Naive B cell (primary cell): ENCODE measurements at places on chromosomes 3 and 15.

- H3K4me1 ChIP-seq: no peaks in the 10 kb centered on the region
- no peak for DNase-seq
- no peak overlapping the region for H3K27ac ChIP-seq
- no peak overlapping the region for H3K4me3 ChIP-seq
Observed at GRCh38 chr3:37569991-37570390, 291.7 kb upstream of the CTDSPL start.

GRCh38 chr3:64462203-64462602 lies 225.6 kb downstream of the ADAMTS9 start:
- no peak for DNase-seq
- H3K4me3 ChIP-seq: no peak overlapping the region
- no peak overlapping the region for H3K27ac ChIP-seq
- H3K36me3 ChIP-seq: no peaks in the 10 kb centered on the region
- peaks cover 28% of the 10 kb centered on the region for H3K27me3 ChIP-seq

- no peak for DNase-seq
- H3K36me3 ChIP-seq: peaks cover 5% of the 10 kb centered on the region
- no peak overlapping the region for H3K4me3 ChIP-seq
- no peak overlapping the region for H3K27ac ChIP-seq
Observed at GRCh38 chr3:67535006-67535405, 119.4 kb downstream of the SUCLG2 start.

GRCh38 chr3:149968216-149968615 lies 2.5 kb downstream of the PFN2 start:
- no peaks in the 10 kb centered on the region for H3K36me3 ChIP-seq
- peaks cover 13% of the 10 kb centered on the region for H3K27me3 ChIP-seq
- peak overlapping the region; percentile 55 for H3K4me3 ChIP-seq

GRCh38 chr15:86505951-86506350 lies 426.3 kb downstream of the AGBL1 start:
- H3K4me1 ChIP-seq: no peaks in the 10 kb centered on the region
- no peak for DNase-seq
- no peak overlapping the region for H3K27ac ChIP-seq
- H3K36me3 ChIP-seq: no peaks in the 10 kb centered on the region

- peaks cover 48% of the 10 kb centered on the region for H3K27me3 ChIP-seq
- H3K36me3 ChIP-seq: no peaks in the 10 kb centered on the region
- peaks cover 15% of the 10 kb centered on the region for H3K4me1 ChIP-seq
- peak overlapping the region; percentile 81 for H3K27ac ChIP-seq
Observed at GRCh38 chr3:46565607-46566039, 479 bp downstream of the LRRC2 start.

- no peaks in the 10 kb centered on the region for H3K36me3 ChIP-seq
- H3K4me1 ChIP-seq: peaks cover 24% of the 10 kb centered on the region
- no peak for DNase-seq
Observed at GRCh38 chr3:39272191-39272590, 7.6 kb downstream of the CX3CR1 start.

GRCh38 chr3:119880966-119881365 lies 99.1 kb downstream of the NR1I2 start:
- H3K4me1 ChIP-seq: no peaks in the 10 kb centered on the region
- H3K27me3 ChIP-seq: no peaks in the 10 kb centered on the region
- H3K27ac ChIP-seq: no peak overlapping the region
- peaks cover 32% of the 10 kb centered on the region for H3K36me3 ChIP-seq
- no peak for DNase-seq

DNA sequence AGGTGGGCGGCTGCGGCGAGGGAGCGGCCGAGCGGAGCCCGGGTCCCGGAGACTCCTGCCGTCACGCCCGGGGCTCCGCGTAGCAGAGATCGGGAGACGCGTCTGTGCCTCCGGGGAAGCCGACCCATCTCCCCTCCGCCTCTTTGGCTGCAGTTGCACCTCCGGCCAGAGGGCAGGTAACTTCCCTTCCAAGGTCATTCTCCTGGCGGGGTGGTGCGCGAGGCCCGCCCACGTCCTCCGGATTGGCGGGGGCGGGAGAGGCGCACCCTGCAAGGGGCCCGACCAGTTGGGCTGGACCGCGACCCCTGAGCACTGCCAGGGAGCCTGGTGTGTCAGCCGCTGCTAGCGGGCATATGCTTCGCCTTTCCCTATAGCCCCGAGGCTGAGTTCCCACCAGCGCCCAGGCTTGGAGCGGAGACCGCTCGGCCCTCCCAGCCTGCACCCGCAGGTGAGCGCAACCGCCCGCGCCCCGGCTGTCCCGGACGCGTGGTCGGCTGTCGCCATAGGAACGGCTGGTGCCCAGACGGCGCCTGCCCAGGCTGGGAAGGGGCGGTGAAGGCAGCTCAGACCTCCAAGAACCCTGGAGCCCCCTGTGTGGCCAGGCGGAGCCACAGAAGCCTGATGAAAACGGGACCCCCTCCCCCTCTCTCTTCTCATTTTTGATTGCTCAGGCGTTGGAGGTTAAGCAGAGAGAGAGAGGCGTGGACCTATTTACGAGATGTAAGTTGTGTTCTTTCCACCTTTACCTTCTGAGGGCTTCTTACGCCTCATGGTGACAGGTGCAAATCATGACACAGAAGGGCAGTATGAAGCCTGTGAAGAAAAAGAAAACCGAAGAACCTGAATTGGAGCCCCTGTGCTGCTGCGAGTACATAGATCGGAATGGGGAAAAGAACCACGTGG lies 453 bp downstream of the ZDHHC23 start:
- H3K4me1 ChIP-seq: peaks cover 24% of the 10 kb centered on the region
- H3K4me3 ChIP-seq: peak overlapping the region; percentile 75
- no peaks in the 10 kb centered on the region for H3K27me3 ChIP-seq
- DNase-seq: peak; percentile 58
- peak overlapping the region; percentile 40 for H3K27ac ChIP-seq
- peaks cover 18% of the 10 kb centered on the region for H3K36me3 ChIP-seq

DNA sequence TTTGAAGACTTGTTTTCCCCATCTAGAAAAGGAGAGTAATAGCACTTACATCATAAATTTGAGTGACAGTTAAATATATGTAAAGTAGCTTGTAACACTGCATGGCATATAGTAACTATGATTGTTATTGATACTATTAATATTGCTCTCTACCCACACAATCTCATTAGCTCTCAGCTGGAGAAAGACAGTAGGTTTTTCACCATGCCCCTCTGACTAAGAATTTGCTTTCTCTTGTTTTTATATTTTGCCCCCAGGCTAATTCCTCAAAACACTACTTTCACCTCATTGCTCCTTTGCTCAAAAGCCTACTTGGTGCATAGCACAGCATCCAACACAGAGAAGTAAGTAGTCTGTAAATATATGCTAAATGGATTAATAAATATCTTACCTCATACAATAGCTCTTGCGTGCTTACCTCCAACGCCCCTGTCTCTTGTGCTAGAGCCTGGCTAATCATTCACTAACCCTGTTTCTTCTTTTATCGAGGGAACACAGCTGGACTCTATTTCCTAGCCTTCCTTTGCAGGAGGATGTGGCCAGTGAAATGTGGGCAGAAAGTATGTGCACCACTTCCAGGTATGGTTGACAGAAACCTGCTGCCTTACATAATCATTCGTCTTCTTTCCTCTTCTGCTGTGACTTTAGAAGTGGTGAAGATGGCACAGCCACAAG lies 190.0 kb downstream of the PLCH1 start:
- no peak for DNase-seq
- H3K4me3 ChIP-seq: no peak overlapping the region
- no peaks in the 10 kb centered on the region for H3K27me3 ChIP-seq
- peaks cover 8% of the 10 kb centered on the region for H3K4me1 ChIP-seq
- H3K36me3 ChIP-seq: no peaks in the 10 kb centered on the region

GRCh38 chr15:58616171-58616570 lies 133.3 kb downstream of the ADAM10 start:
- no peaks in the 10 kb centered on the region for H3K27me3 ChIP-seq
- DNase-seq: no peak
- no peak overlapping the region for H3K27ac ChIP-seq
- H3K4me1 ChIP-seq: peaks cover 16% of the 10 kb centered on the region

GRCh38 chr3:169110633-169111032 lies 552.9 kb downstream of the MECOM start:
- no peaks in the 10 kb centered on the region for H3K4me1 ChIP-seq
- no peaks in the 10 kb centered on the region for H3K36me3 ChIP-seq
- no peak overlapping the region for H3K4me3 ChIP-seq
- H3K27me3 ChIP-seq: no peaks in the 10 kb centered on the region
- no peak overlapping the region for H3K27ac ChIP-seq

DNA sequence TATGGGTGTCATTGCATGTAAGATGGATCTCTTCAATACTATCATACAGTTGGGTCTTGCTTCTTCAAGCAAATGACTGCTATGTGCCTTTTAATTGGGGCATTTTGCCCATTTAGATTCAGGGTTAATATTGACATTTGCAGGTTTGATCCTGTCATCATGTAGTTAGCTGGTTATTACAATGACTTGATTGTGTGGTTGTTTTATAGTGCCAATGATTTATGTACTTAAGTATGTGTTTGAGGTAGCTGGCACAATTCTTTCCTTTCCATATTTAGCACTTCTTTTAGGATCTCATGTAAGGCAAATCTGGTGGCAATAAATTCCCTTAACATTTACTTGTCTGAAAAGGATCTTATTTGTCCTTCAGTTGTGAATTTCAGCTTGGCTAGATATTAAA lies 267.5 kb downstream of the VGLL3 start:
- H3K27ac ChIP-seq: no peak overlapping the region
- H3K4me3 ChIP-seq: no peak overlapping the region
- no peaks in the 10 kb centered on the region for H3K27me3 ChIP-seq
- no peaks in the 10 kb centered on the region for H3K36me3 ChIP-seq

DNA sequence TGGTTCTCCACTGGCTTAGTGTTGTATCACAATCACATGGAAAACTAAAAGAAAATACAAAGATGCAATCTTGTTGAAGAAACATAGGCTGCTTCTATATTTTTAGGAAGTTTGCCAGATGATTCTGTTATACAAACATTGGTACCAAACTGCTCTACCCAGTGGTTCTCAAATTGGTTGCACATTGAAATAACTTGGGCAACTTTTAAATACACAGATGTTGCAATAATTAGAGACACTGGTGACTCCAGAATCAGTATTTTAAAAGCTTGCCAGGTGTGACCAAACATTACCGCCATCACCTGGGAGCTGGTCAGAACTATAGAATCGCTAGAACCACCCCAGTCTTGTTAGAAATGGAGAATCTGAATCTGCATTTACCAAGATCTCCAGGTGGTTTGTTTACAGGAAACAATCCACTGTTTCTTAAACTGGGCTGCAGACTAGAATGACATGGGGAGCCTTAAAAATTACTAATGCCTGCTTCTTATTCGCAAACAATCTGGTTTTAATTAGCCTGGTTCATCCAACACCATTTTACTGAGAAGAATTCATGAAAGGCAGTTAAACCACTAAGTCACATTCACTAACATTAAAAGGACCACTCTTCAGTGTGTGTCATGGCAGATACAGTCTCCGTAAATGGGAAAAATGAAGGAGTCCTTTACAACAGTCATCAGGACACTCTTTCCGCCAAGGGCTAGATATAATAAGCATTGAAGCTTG lies 76.5 kb downstream of the ACAP2 start:
- peaks cover 34% of the 10 kb centered on the region for H3K4me1 ChIP-seq
- H3K36me3 ChIP-seq: peaks cover 23% of the 10 kb centered on the region
- no peak overlapping the region for H3K27ac ChIP-seq
- H3K4me3 ChIP-seq: no peak overlapping the region
- no peak for DNase-seq

GRCh38 chr15:71337197-71337845 lies 222.1 kb downstream of the THSD4 start:
- no peak overlapping the region for H3K4me3 ChIP-seq
- peaks cover 7% of the 10 kb centered on the region for H3K36me3 ChIP-seq
- H3K27me3 ChIP-seq: peaks cover 8% of the 10 kb centered on the region
- H3K4me1 ChIP-seq: no peaks in the 10 kb centered on the region
- H3K27ac ChIP-seq: no peak overlapping the region

GRCh38 chr3:188656196-188656982 lies 502.4 kb downstream of the LPP start:
- no peak for DNase-seq
- H3K27me3 ChIP-seq: no peaks in the 10 kb centered on the region
- no peak overlapping the region for H3K27ac ChIP-seq

GRCh38 chr15:49987896-49988295 lies 131.1 kb downstream of the ATP8B4 start:
- H3K27me3 ChIP-seq: no peaks in the 10 kb centered on the region
- H3K4me3 ChIP-seq: no peak overlapping the region
- H3K4me1 ChIP-seq: no peaks in the 10 kb centered on the region

DNA sequence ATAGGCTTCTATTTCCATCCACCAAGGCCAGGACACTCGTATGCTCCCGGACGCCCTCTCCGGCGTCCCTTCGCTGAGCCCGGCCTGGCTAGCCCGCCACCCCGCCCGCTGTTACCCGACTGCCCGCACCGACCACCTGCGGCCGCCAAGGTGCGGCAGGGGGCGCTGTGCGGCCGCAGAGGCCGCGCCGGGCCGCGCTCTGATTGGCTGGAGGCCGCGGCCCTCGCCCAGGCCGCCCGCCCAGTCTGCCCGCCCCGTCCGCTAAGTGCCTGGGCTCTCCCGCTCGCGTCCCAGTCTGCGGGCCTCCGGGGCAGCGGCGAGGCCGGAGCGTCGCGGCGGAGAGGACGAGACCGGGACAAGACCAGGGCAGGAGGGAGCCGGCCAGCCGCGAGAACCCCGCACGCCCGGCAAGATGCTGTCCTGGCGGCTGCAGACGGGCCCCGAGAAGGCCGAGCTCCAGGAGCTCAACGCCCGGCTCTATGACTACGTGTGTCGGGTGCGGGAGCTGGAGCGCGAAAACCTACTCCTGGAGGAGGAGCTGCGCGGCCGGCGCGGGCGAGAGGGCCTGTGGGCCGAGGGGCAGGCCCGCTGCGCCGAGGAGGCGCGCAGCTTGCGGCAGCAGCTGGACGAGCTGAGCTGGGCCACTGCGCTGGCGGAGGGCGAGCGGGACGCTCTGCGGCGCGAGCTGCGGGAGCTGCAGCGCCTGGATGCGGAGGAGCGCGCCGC lies at the start of gene SYNM:
Gene SYNM (plus strand): TSS at position 293 of the 726 bp plus-strand sequence. CDS start 120 bp downstream, at position 413.
- H3K4me3 ChIP-seq: peak within 1 kb of the TSS; percentile 69
- no peak within 1 kb of the TSS for H3K27ac ChIP-seq
- no peak for DNase-seq
- H3K27me3 ChIP-seq: peaks cover 58% of the 10 kb centered on the region
- H3K36me3 ChIP-seq: no peaks in the 10 kb centered on the region

DNA sequence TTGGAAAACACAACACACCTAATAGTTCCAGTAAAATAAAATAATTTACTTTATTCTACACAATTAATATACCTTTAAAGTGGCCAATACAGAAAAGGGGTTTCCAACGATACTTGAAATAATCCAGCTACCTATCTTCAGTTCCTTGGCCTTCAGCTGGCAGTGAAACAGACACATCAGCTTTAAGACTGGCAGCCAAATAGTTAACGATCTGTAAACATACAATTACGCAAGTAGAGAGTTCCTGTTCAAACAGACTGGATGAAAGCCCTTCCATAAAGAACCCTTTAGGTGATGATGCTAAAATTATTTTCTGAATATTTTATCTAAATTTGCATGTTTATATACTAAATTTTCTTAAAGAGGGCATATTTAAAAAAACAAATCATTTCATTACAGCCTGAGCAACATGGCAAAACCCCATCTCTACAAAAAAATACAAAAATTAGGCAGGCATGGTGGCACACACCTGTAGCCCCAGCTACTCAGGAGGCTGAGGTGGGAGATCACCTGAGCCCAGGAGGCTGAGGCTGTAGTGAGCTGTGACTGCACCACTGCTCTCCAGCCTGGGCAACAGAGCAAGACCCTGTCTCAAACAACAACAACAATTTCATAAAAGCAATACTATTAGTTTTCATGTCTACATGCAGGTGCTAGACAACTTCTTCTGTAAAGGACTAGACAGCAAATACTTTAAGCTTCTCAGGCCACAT lies 12.9 kb downstream of the DYNC1LI1 start:
- H3K36me3 ChIP-seq: no peaks in the 10 kb centered on the region
- H3K4me3 ChIP-seq: no peak overlapping the region
- H3K4me1 ChIP-seq: peaks cover 61% of the 10 kb centered on the region
- no peak for DNase-seq
- no peak overlapping the region for H3K27ac ChIP-seq
